ENCODE measurements at places on chromosomes 4 and X.

- DNase-seq, result no peak
Observed at GRCh38 chrX:43836435-43837184, 45.6 kb downstream of the MAOB start.

- DNase-seq, result no peak
Observed at GRCh38 chrX:39011454-39012221, 210.4 kb downstream of the MID1IP1 start.

DNA sequence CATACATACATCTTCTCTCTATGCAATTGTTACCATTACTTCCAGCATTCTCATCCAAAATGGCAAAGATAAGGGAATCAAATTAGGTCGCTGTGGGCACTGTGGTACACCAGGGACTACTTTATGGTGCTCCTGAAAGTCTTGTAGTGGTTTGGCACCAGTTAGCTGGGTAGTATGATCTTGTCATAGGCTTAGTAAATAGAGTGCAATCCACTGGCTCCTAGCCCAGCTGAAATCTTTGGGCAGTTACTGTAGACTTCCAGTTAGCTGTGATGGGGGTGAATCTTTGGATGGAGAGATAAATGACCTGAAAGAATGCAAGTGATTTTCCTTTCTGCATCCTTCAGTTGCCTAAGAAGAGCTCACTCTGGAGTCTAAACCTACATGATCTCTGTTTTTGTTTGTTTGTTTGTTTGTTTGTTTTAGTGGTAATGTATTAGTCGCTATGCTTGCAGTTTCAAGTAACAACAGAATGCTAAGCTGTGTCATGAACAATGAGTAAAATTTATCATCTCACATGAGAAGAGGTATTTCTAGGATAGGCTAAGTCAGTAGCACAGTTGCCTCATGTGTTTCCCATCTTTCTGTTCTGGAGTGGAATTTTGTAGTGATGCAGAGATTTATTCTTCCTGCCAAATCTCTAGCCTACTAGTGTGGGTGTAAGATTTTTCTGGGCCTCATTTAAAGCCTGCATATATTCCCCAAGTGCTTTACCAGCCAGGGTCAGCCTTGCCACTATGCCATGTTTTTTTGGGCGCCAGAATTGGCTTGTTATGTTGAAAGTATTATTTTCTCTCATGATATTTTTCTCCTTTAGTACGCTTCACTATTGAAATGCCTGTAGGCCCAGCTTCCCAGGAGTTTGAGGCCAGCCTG lies 24.2 kb downstream of the HERC3 start:
- DNase-seq, result no peak

- no peak for DNase-seq
Observed at GRCh38 chr4:104989371-104989770, 157.3 kb upstream of the TET2 start.

DNA sequence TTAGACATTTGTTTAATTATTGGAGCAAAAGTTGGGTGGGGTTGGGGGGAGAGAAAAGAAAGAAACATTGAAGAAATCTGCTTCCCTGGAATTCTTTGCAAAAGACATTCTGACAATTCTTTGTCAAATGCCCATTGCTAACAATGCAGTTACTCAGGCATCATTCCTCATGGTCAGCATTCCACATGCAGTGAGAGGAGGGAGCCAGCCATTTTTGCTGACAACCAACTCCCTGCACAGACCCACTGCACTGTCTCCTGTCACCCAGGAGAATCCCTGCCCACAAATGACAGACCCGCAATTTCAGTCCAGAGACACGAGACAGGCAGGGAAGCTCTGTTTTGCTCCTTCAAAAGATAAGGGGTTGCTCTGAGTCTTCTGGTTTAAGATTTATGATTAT lies 985.1 kb upstream of the SLIT2 start:
- no peak for DNase-seq

DNA sequence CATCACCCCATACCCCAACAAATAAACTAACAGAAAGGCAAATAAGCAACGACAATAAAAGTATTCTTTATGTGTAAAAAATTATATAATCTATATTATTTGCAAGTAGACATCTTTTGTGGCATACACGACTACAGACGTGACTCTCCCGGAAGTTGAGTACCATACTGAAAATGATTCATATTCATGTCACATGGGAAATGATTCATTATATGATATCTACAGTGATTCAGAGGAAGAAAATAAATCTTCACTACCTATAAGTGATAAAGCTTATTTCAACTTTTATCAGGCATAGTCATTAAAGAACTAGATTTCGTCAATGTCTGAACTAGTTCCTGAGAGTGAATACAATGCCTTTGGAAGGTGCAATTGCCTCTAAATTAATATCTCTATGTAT lies 4.6 kb upstream of the ANTXR2 start:
- no peak for DNase-seq

DNA sequence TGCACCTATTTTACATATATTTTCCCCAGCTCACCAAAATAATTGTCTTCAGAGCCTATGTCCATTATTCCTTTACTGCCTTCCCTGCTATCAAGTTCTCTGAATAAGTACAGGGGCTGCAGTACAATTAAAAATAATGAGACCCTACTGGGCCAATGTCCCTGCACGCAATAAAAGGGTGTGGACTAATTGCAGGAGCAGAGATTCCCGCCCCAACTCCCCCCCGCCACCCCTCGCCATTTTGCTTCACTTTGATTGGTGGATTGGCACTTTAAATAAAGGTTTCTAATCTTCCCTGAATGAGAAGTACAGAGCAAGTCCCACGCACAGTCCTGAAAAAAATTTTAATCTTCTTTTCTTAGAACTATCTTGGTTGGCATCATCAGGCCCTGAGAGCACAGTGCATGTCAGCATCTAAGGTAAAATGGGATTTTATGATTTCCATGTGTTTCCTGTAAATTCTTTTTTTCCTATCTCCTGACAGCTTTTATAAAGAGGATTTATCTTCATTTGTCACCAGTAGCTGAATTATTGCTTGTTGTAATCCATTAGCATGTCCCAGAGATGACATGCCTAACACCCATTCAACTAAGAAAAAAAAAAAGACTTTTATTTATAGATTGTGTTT lies at the start of gene AMBN:
Gene AMBN (plus strand): TSS at position 302 of the 628 bp plus-strand sequence. CDS start 103 bp downstream, at position 405.
- DNase-seq, result no peak

DNA sequence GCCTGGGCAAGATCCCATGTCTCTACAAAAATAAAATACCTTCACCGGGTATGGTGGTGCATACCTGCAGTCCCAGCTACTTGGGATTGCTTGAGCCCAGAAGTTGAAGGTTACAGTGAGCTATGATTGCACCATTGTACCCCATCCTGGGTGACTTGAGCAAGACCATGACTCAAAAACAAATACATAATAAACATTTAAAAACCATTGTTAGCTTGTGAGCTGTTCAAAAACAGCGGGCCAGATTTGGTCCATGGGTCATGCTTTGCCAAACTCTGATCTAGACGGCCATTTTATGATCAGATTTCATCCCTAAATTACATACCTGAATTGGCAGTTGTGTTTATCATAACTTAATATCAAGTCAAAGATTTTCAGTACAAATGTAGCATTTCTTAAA lies 76.0 kb upstream of the GPM6B start:
- no peak for DNase-seq

DNA sequence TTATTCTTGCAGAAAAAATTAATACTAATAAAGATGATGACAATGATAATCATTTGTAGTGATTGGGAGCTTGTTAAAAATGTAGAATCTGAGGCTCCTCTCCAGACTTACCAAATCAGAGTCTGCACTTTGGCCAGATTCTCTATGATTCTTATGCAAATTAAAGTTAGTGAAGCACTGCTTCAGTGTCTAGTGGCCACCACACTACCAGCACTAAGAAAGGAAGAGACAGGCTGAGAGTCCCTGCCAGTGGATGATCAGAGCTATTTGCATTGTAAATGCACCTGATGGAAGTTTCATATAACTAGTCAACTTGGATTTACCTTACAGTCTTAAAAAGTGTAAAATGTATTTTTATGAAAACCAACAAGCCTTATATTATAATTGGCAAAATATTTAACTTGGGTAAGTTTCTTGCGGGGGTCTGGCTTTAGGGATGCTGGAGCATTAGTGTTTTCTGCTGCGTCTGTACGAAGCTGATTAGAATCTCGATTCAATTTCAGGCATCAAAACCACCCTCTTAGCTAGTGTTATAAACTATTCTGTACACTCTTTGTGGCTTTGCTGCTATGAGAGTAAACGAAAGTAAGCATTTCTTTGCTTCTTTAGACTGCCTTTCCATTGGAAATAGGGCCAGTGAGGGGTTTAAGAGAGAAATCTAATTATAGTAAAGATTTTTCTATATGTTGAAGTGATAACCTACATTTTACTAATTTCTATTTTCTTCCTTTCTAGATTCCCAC lies 114.1 kb downstream of the TLL1 start:
- DNase-seq, result no peak

DNA sequence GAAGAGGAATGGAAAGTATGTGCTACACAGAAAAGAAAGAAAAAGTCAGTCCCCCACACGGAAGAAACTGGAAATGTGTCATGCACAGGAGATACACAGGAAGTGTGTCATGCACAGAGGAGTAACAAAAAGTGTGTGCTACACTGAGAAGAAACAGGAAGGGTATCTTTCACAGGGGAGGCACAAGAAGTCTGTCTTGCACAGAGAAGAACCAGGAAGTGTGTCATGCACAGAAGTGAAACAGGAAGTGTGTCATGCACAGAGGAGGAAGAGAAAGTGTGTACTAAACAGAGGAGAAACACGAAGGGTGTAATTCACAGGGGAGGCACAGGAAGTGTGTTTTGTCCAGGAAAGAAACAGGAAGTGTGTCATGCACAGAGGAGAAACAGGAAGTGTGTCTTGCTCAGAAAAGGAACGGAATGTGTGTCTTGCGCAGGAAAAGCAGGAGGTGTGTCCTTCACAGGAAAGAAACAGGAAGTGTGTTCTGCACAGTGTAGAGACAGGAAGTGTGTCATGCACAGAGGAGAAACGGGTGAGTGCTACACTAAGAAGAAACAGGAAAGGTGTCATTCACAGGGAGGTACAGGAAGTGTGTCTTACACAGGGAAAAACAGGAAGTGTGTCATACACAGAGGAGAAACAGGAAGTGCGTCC lies 527.2 kb upstream of the PRKX start:
- DNase-seq, result no peak

DNA sequence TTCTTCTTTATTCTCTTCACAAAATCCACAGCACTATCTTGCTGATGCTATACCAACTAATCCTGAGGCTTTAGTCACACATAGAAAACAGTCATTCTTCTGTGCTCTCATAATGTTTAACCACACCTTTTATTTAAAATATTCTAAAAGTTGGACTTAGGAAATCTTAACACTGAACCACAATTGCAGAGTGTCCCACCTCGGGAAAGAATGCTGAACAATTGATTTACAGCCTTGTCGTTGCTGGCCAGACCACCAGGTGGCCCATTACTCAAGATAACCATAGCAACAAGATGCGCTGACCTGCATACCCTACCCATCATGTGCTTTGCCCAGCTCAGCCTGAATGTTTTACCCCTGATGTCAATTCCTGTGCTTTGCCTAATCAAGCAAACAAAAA lies 100.8 kb downstream of the ARSJ start:
- DNase-seq, result no peak

DNA sequence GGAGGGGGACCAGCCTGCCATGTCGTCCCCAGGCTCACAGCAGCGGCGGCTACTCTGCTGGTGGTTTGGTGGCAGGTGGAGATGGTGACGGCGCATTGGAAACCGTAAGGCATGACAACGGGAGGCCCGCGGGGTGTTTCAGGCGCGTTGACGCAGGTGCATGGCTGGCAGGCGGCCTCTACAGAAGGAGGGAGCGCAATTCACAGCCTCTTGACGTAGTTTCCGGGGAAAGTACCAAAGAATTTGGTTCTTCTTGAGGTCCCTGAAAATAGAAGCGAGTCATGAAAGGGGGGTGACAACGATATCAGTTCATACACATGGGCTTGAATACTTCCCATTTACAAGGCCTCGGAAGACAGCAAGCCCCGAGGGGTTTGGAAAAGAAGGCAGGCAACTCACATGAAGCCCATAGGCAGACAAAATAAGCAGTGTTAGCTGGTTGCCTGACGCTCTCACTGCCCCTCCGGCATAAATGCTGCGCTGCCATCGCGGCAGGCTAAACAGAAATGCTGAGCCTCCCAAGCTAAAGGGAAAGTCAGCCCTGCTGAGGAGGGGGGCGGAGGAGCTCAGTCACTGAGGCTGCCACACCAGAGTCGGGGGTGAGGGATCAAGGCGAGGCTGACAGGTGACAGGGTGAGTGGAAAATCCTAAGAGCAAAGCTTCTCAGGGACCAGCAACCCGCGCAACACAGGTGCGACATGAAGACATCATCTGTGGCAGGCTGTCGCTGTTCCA lies 52.3 kb upstream of the PDLIM3 start:
- DNase-seq, result no peak

DNA sequence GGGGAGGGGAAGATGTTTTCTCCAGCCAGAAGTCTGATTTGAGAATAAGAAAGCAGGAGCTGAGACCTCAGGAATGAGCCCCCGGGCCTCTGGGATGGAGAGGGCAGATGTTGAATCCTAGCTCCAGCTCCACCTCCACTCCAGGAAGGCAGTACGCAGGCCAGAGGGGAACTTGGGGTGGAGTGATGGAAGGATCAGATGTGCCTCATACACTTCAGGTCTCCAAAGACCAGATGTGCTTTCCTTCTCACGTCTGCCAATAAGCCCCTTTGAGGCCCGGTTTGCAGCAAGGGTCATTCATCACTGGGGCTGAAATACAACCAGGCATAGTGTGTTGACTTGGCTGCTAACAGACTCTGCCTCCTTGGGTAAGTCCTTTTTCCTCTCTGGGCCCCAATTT lies 28.1 kb downstream of the STARD8 start:
- no peak for DNase-seq

GRCh38 chrX:30981968-30982367 lies 89.9 kb downstream of the FTHL17 start:
- no peak for DNase-seq
